Effector CD4-positive, alpha-beta T cell (primary cell): ENCODE measurements at places on chromosomes 6 and 20.

GRCh38 chr6:35317483-35318195 is 20.0 kb downstream of the DEF6 start:
- DNase-seq, result no peak

DNA sequence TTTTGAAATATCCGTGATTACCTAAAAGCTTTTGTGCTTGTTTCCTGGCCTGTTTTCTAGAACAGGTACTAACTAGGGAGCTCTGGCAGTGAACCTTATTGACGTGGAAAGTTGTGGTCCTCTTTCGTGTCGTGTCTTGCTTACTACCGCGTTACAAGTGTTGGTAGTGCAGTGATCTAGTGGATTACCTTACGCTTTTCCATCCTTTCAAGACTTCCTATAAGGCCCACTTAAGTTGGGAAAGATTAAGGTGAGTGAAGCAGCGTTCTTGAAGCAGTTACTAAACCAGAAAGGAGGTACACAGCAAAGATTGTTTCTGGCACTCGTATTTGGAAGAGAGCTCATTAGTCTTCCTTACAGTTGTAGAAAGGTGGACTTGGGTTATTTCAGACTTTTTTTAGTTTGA is 1.9 kb downstream of the PNRC1 start:
- no peak for DNase-seq

DNA sequence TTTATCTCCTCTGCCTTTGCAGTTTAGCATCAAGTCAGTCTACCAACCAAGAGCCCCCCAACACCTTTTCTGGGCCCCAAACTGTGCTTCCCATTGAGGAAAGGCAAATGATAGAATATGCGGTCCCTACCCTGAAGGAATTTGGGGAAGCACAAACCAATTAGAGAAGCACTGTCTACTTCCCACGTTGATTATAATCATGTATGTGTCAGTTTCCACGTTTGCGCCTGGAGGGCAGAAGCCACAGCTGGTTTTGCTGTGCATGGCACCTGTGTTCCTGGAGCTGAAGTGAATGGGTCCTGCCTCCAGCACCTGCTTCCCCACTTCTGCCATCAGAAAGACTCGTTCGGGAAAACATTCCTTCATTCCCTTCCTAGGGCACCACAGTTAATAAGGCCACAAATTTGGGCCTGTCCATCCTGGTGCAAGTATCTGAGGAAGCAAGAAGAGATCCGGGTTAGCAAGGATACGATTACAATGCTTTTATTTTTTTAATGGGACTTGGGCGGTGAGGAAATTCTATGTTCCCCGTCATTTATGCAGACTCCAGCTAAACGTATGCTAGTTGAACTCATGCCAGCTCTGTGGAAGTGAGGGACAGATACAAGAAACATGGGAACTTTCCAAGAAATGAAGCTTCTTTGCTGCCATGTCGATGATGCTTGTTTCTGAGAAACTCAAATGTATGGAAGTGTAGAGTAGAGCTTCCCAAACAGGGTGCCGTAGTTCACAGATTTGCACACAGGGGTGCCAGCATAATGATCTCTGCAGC is 333.5 kb downstream of the NRN1 start:
- DNase-seq, result no peak

DNA sequence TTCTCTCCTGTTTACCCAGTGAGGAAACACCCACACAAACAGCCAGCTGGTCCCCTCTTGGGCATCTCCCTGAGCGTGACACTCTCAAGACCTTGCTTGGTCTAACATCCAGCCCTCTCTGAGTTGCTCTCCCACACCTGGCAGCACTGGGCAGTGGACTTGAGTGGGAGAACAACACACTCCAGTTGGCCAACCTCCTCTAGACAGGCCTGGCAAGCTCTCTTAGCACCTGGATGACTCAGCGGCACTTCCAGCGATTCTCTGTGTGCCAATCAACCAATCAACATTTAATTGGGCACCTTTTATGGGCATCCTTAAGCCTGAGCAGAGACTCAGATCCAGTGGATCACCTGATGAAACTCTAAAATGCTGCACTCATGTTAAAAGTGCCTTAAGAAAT is 76.6 kb upstream of the QKI start:
- no peak for DNase-seq

DNA sequence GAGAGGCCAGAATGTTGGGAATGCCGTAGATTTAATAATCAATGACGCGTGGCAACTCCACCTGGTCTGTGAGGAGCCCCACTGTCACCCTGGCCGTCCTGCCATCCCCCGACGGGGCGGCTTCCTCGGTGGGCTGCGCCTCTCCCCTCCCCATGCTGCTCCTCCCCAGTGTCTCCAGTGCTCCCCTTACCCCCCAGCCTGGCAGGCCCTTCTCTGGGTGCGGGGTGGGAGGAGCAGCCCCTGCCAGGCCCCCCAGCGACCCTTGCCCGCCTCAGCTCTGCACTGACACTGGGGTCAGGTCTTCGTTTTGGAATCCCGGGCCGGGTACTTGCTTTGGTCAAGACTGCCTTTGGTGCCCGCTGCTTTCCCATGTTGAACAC is 82.3 kb upstream of the FRMD1 start:
- DNase-seq, result no peak

- no peak for DNase-seq
These were observed 95.8 kb upstream of the LY86 start for GRCh38 chr6:6492675-6493074.

GRCh38 chr20:45836841-45837240 is 3.2 kb downstream of the SNX21 start:
- no peak for DNase-seq

GRCh38 chr6:168368066-168368820 is 48.7 kb upstream of the DACT2 start:
- DNase-seq, result no peak

DNA sequence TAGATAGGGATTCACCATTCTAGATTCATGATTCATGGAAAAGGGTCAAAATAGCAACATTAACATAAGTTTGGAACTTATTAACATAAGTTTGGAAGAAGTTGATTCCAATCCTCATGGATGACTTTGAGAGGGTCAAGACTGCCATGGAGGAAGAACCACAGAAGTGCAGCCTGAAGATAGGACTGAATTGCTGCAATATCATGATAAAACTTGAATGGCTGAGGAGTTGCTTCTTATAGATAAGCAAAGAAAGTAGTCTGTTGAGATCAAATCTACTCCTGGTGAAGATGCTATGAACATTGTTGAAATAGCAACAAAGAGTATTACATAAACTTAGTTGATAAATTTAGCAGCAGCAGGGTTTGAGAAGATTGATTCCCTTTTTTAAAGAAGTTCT is 62.2 kb downstream of the GMDS start:
- DNase-seq, result no peak
